ENCODE measurements at places on chromosomes 6 and 20. TPM values are rescaled to one million over a fixed set of nuclear protein-coding genes. Genes with fewer than 3 reads are reported as not detected.

- DNase-seq: no peak
Observed at GRCh38 chr20:40197691-40198090, 491.3 kb downstream of the MAFB start.

GRCh38 chr6:38239719-38240451 is 399.8 kb downstream of the BTBD9 start:
- no peak for DNase-seq

DNA sequence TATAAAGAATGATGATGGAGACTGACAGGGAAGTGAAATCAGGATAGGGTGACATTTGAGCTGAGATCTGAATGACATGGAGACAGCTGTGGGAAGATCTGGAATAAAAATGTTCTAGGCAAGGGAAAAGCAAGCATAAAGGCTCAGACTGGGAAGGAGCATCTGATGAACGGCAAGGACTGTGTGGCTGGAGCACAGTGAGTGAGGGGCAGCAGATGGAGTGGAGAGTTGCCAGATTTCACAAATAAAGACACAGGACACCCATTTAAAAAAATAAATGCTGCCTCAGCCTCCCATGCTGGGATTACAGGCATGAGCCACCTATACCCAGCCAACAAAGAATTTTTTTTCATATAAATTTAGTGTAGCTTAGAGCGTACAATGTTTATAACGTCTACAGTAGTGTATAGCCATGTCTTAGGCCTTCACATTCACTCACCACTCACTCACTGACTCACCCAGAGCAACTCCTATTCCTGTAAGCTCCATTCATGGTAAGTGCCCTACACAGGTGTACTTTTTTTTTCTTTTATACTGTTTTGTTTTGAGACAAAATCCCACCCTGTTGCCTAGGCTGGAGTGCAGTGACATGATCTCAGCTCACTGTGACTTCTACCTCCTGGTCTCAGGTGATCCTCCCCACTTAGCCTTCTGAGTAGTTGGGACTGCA is 2.4 kb upstream of the ZBTB24 start:
- DNase-seq: no peak

The NEDD9 gene
- total RNA-seq: 33.7 TPM

The SLC35D3 gene
- total RNA-seq: not detected

DNA sequence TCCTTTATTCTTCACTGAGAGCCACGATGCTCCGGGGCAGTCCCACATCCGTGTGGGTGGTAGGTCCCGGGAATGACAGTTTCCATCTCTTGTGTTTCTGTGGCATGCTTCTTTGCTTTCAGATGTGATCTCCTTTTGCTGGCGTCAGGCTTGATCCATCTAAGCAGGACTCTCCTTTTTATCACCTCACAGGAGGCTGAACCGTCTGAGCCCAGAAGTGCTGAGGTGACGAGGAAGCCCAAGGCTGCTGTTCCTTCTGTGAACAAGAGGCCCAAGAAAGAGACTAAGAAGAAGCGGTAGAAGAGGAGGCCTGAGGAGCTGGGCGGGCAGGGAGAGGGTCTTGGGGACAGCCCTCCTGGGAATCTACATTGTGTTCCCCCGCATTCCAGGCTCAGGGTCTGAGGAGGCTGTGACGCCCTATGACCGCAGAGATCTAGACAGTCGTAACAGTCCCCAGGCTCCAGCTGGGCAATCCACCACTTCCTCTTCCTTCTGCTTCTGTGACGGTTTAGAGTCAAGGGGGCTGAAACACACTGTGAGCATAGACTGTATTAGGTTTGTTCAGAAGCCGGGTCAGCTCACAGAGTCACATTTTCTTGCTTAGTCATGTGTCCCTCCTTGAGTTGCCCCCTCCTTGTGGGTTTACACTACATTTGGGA is 26.8 kb downstream of the MANBAL start:
- DNase-seq: peak; percentile 13

The CCN5 gene
- not detected for total RNA-seq

- DNase-seq: no peak
Observed at GRCh38 chr6:106184629-106185028, 98.5 kb downstream of the PRDM1 start.

The POU5F1 gene
- not detected for total RNA-seq

DNA sequence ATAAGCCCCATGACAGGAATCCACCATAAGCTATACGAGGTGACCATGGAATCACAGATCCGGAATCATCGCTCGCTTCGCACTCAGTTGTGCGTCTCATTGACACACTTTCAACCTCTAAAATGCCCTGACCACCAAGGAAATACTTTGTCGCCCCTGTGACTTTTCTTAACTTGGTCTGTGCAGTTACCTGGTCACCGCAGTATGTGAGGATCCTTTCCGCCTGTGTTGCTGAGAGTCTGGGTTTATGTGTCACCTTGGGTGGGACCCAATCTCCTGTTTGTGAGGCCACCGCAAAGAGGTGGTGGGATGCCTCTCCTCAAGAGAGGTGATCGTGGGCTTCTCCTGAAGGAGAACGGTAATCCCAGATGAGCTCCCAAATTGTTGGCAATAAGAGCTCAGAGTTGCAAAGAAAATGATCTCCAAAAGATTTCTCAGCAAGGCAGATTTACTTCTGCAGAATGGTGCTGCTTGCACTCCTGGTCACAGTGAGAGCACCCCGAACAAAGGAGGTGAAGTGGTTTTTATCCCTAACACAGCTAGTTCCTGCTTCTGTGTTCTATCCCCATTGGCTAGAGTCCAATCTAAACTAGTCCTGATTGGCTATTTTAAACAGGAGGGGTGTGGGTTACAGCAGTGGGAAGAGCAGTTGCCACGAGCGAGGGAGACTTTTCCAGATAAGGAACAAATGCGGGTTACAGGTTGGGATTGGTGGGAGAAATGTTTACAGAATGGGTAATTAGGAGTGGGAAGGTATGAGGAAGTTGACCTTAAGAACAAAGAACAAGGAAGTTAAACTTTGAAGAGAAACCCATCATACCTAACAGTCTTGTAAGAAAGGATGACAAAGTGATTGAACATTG is 9.1 kb upstream of the ZNFX1 start:
- DNase-seq: no peak

DNA sequence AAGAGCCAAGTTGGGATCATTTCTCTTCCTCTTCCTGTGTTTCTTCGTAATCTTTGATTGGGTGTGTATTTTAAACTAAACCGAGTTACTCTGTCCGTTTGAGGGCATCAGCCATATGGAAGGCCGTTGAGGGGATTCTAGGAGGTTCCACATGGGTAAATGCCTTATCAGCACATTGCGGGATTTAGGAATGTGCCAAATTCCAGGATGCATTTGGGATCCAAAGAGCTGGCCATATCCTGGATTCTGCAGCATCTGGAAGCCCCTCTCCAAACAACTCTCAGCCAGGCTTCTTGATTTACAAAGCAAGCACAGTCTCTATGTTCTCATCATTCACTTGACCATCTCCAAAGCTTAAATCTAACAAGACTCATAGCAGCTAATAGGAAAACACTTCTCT is 67.6 kb upstream of the RIN2 start:
- DNase-seq: no peak

GRCh38 chr6:122130026-122130348 is 269.5 kb upstream of the HSF2 start:
- DNase-seq: no peak

DNA sequence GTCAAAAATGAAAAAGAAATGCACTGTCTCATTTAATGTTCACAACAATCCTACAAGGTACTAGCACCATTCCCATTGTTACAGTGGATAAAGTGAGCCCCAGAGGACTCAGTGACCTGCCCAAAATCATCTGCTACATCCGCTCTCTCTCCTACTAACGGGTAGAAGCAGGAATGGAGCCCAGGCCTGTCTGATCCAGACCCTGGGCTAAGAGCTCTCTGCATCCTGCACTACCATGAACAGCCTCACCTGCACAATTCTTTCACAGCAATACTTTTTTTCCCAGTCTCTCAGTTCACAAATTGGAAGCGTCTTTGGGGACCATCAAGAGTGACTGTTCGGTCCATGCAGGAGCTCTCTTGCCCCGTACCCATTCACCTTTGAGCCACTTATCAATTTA is 31.2 kb downstream of the ATP9A start:
- DNase-seq: no peak

DNA sequence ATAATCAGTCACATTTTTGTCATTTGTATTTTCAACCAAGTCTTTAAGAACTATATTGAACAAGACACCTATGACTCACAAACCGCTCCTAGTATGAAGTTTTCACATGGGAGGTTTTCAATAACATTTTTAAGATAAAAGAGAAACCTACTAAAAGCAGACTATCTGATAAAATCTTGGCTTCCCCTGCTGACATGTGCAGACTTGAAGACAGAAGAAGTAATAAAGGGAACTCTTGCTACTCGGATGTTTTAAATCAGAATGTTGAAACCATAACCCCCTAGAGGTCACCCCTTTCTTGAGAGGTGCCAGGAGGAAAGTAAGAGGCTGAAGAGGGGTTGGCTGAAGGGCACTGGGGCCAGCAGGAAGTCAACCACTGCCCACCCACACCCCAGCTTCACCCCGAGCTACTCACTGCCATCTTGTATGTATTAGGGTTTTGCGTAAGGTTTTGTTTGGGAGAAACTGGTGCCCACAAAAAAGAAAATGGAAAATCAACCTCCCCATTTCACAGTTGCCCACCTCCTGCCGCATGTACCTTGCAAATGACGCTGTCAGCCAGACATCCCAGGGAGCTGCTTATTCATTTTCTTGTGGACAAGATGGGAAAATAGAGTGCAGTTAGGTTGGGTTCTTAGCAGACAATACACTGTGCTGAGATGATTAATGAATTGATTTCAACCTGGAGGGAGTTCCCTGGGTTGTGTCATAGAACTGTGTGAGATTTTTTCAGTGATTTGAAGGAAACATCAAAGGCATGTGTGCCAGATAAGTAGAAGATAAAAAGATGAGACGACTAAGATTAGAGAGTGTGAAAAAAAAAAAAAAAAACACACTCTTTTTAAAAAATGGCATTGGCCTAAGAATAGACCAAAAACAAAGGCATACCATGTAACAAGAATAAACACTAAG is 83.2 kb upstream of the TAB2 start:
- peak; percentile 47 for DNase-seq

- no peak for DNase-seq
Observed at GRCh38 chr6:165662749-165663376, at the start of gene PDE10A. Gene PDE10A (minus strand): TSS chr6:165663241. CDS start chr6:165662811, 430 bp downstream.

DNA sequence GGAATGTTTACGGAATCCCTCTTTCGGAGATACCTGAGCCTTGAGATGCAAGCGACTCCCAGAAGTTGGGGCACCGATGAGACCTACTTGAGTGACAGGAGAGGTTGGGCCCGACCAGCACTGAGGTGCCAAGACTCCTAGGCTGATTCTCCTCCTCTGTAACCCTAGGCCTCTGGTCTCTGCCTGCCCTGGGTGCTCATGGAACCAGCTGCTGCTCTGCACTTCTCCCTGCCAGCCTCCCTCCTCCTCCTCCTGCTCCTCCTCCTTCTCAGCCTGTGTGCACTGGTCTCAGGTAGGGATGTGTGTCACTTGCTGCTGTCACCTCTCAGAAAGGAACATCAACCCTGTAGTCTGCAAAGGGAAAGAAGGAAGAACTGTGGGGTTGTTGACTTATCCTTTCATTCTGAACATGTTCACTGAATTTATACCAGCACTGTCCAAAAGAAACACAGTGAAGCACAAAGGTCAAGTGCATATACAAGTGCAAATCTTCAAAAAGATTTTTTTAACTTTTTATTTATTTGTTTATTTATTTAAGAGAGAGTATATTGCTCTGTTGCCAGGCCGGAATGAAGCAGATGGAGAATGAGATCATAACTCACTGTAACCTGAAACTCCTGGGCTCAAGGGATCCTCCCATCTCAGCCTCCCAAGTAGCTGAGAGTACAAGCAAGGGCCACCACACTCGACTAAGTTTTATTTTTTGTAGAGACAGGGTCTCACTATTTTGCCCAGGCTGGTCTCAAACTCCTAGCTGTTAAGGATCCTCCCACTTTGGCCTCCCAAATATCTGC is 913 bp downstream of the BTN2A2 start:
- DNase-seq: no peak

DNA sequence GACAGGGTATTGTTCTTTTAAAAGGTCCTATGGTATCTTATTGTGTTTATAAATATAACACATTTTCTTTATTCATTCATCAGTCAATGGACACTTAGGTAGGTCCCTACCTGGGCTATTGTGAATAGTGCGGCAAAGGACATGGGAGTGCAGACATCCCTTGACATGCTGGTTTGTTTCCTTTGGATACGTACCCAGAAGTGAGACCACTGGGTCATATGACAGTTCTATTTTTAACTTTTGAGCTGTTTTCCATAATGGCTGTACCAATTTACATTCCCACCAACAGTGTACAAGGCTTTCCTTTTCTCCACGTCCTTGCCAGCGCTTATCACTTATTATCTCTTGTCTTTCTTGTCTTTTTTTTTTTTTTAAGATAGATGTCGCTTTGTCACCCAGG is 627.5 kb downstream of the PRKN start:
- DNase-seq: no peak

- DNase-seq: no peak
Observed at GRCh38 chr6:46484081-46484820, 7.0 kb downstream of the RCAN2 start.

DNA sequence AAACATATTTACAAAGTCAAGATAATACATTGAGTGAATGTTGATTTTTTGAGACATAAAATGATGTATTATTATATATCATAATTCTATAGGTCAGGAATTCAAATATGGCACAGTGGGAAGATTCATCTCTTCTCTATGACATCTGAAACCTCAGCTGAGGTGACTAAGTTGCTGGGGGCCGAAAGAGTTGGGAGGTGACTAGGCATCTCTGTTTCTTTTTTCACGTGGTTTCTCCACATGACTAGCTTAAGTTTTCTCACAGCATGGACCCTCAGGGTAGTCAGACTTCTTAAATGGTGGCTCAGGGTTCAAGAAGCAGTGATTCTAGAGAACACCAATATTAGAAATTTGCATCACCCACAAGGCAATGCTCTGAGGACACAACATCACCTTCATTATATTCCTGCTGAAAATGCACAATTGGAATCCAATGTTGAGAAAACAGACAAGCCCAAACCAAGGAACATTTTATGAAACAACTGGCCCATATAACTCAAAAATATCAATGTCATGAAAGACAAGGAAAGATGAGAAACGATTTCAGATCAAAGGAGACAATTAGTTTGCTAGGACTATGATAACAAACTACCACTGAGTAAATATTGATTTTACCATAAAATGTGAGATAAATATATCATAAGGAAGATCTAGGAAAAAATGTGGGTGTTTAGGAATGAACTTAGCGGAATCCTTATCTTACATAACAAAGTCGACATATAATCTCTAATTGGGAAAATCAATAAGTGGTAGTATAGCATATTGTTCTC is 273.3 kb upstream of the IRAK1BP1 start:
- DNase-seq: no peak

DNA sequence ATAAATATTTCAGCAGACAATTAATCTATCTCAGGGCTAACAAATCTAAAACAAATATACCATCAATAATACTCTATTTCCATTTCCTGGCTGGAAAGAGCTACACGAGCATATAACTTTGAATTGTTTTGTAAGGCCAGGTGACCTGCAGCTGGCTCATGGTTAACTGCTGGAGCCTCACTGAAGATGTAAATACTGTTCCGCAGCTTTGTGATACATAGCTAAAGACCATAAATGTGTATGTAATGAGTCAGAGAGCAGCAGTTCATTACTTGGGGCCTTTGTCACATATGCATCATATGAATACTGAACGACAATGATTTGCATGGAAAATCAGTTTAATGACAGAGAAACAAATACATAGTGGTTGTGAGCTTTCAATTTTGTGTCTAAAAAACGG is 109.4 kb upstream of the CCN2 start:
- DNase-seq: no peak

GRCh38 chr20:57685146-57685758 is 24.6 kb downstream of the PMEPA1 start:
- no peak for DNase-seq

The ANKRD66 gene
- total RNA-seq: not detected

The GLP1R gene
- 0.43 TPM for total RNA-seq
